NCI-H1694 (cell line): ENCODE measurements at places on chromosomes 2 and 18.

- no peak for DNase-seq
Measured at GRCh38 chr2:196504788-196505187, 134.7 kb upstream of the CCDC150 start.

- no peak for DNase-seq
Measured at GRCh38 chr18:44852818-44853217, 172.1 kb downstream of the SETBP1 start.

DNA sequence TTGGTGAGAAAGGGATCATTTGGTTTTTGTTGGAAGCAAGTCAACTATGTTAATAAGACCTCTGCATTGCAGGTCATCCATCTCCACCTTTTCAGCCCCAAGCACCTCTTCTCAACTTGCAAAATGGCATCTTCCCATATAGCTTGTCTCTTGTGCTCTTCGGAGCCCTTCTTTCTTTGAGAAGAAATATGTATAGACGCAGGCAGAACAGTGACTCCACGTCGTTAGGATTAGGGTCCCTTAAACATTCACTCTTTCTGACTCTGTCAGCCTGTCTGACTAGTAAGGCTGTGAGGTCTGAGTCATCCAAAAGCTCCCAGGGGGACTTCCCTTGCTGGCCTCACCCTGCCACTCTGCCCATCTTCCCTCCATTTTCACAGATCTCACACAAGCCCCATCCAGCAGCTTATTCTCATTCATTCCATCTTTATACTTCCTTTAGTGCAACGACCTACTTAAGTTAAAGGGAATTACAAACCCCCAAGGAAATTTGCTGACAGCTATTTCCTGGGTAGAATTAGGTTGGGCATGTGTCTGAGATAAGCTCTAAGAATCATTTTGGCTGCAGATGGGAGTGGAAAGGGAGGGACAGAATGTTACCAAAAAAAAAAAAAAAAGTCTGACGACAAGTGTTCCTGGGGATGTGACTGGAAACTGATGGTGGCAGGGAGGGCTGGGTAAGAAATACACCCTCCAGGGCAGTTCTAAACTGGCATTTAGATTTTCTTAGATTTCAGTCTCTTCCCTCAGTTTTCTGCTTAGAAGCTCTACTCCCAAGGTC lies 37.7 kb upstream of the MEX3C start:
- DNase-seq = no peak

DNA sequence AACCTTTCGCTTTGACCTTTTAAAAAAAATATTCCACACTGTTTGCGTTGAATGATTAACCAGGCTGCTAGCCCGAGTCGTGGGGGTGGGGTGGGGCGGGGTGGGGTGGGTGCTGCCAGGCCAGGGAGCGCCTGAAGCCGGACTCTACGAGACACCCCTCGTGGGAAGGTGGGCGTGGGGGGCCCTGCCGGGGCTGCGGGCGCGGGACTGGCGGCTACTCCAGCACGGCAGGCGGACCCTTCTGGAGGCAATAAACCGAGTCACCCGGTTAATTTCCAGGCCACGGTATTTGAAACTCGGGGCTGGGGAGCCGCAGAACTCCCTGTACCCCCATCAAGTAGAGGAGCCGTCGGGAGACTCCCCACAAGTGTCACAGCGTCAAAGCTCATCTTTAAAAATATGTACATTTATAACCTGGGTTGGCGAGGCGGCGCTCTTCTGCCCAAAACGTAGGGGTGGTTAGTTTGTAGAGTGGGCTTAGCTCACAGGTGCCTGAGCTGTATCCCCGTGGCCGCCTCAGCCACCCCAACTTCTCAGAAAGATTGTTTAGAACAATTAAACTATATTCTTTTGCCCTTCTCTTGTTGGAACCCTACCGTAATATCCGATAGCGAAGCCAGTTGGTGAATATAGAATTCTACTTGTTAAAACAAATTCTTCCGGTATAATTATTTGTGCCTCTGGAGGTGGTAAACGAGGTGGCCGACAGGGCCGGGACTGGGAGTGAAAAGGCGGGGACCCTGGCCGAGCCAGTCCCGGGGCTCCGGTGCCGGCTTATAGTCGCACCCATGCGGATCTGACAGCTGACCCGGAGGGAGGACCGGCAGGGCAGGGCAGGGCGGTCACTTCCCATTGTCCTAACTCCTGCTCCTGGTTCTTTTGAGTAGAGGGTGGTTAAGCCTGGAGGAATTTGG lies 1.4 kb downstream of the B3GNT2 start:
- no peak for DNase-seq

- no peak for DNase-seq
Measured at GRCh38 chr18:79574938-79575525, 104.6 kb upstream of the CTDP1 start.

GRCh38 chr18:12336887-12337286 lies 28.8 kb downstream of the TUBB6 start:
- no peak for DNase-seq

- no peak for DNase-seq
Measured at GRCh38 chr2:215750763-215751162, 262.6 kb downstream of the MREG start.

GRCh38 chr2:188966728-188967440 lies 7.3 kb upstream of the COL3A1 start:
- DNase-seq = no peak

DNA sequence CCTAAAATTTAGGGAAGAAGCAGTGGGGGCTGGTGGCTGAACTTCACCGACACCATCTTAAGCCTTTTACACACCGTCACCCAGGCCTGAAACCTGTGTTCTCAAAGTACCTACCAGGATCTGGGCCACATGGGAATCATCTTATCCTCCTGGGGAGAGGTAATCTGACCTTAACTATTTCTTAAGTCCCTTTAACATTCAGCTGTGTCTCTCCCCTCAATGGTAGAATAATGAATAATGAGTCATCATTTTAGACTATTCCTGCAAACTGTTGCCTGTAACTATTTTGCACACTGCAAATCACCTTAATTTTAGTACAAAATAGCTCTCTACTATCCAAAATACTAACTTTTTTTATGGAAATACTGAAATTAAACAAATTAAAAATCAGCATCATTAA lies 149.4 kb upstream of the KLF7 start:
- DNase-seq = no peak

DNA sequence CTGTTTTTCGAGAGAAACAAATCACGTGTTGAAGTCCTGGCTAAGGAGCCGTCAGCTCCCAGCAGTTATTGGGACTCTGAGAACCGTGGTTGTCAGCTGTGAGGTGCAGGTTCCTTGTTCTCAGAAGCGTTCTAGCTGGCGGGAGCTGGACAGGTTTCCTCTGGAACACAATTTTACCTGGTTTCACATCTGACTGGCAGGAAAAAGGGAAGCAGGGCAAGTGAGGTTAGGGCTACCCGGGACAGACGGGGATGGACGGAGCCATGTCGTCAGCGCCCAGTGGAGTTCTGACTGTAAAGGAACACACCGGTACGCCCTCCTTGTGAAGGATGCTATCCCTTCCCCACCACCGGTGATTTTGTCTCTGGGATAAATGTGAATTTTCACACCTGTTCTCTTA lies 26.1 kb downstream of the ITGB1BP1 start:
- no peak for DNase-seq

GRCh38 chr2:200171731-200172482 lies 134.6 kb upstream of the SPATS2L start:
- no peak for DNase-seq

DNA sequence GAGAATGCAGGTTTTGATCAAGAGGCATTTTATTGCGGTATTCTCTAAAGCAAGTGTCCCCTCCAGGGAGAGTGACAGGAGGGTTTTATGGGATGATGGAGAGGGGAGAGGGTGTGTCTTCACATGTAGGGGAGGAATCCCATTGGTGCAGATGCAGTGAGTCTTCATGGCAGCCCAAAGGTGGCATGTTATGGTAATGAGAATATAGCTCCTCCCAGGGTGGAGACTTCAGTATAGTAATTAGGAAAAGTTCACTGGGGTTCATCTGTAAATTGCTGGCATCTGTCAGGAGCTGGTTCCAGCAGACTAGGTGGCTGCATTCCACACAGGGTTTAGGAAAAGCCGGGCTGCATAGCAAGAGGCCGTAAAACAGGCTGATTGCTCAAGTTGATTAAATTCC lies 230.7 kb upstream of the CCDC68 start:
- DNase-seq = no peak

GRCh38 chr2:43766006-43766405 lies 7.8 kb upstream of the DYNC2LI1 start:
- no peak for DNase-seq

DNA sequence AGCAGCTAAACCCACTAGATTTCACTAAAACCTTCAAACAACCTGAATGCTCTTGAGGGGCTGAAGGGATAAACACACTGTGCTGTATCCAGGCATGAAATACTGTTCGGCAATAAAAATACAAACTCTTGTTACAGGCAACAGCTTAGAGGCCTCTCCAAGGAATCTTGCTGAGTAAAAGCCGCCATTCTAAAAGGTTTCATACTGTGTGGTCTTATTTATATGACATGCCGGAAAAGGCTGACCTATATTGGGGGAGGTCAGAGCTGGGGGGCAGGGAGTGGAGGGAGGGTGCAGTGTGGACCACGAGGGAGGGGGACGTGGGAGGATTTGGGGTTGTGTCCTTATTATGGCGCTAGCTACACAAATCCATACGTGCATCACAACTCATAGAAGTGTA lies 136.2 kb downstream of the MBP start:
- no peak for DNase-seq

- DNase-seq = no peak
Measured at GRCh38 chr18:72833471-72833870, 34.3 kb downstream of the NETO1 start.

GRCh38 chr18:33577685-33578517 lies at the start of gene ASXL3:
Gene ASXL3, plus strand, starts transcription at chr18:33578219. Its CDS starts 413 bp downstream, at chr18:33578632.
- no peak for DNase-seq

DNA sequence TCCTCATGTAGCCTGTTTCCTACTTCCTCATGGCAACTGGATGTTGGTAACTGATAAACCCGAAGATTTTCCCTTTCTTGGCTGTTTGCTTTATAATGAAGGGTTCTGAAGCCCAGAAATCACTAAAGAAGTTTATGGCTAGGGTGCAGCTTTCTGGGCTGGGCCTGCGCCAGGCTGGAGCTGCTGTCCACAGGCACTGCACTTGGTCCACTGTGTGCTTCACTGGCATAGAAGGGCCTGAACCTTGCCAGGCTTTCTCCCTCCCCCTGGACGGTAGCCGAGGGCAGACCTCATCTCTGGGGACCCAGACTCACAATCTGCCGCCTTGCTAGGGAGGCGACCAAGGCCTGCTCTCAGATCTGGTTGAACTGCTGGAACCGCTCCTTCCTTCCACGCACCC lies 133.3 kb upstream of the SPRED2 start:
- DNase-seq = no peak

DNA sequence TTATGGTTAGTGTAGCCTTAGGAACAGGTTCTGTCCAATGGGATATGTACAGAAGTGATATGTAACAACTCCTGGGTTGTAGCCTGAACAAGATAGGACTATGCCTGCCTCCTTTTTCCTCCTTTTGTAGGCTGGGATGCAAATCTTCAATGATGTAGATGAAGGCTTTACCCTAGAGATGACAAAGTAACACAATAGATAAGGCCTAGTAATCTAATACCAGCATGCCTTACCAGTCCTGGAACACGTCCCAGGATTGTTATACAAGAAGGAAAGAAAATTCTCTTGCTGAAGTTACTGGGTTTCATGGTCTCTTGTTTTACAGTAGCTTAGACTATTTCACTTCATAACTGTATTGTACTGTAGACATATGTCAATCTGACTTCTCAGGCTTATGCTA lies 192.1 kb downstream of the OTX1 start:
- DNase-seq = no peak

DNA sequence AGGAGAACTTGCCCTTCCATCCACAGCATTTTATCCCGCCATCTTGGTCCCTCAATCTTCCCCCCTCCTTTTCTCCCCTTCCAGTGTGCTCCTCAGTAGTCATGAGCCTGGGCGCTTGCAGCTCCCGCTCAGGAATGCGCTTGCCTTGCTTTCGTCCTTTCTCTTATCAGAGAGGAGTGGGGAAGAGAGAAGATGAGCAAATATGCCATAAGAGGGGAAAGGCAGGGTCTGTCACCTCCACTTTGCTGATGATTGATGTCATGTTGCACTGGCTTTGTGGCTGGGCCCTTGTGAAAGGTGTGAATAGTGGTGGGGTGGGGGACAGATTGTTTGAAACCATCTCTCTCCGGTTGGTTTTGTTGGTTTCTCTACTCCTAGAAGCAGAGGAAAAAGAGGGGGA lies 569.3 kb downstream of the TNS1 start:
- no peak for DNase-seq

DNA sequence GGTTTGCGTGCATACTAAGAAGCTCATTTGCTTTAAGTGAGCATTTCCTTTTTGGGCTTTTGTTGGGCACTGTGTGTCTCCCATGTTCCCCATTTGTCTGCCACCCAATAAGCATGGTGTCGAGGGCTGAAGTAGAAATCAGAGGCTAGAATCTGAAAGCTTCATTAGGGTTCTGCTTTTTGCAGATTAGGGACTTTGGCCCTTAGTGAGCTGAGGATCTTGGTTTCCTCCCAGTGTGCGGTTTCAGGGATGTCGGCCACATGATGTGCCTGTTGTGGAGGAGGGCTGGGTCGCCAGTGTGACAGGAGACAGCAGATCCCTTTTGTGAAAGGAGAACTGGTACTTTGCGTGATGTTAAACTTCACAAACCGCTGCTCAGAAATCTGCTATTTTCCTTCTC lies 41.1 kb downstream of the PLEKHB2 start:
- DNase-seq = no peak
